ENCODE measurements at places on chromosomes 5 and 9. TPM values are rescaled to one million over a fixed set of nuclear protein-coding genes. Genes with fewer than 3 reads are reported as not detected.

- DNase-seq, result no peak
These were observed 16.6 kb downstream of the STOM start for GRCh38 chr9:121353241-121354061.

DNA sequence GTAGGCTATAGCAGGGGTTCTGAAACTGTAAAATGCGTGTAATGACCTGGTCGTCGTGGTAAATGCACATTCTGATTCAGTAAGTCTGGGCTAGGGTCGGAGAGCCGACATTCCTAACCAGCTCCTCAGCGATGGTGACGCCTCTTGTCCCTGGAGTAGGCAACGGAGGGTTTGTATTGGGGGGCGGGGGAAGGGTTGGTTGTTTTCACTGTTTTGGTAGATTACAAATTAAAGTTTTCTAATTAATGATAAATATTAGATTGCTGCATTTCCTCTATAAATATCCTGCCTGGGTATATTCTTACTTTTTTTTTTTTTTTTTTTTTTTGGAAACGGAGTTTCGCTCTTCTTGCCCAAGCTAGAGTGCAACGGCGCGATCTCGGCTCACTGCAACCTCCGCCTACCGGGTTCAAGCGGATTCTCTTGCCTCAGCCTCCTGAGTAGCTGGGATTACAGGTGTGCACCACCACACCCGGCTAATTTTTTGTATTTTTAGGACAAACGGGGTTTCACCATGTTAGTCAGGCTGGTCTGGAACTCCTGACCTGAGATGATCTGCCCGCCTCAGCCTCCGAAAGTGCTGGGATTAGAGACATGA is 566 bp upstream of the ALDH7A1 start:
- no peak for DNase-seq

GRCh38 chr5:151772846-151773561 is 1.2 kb downstream of the G3BP1 start:
- peak; percentile 56 for DNase-seq

The CER1 gene
- total RNA-seq, result not detected

The CARTPT gene
- total RNA-seq, result not detected
